CD4-positive, alpha-beta T cell treated with Interleukin-15 for 4 hours (primary cell): ENCODE measurements at places on chromosomes 1 and 21.
A peak's percentile ranks its signal among the peaks of the same experiment; 100 is the strongest.

DNA sequence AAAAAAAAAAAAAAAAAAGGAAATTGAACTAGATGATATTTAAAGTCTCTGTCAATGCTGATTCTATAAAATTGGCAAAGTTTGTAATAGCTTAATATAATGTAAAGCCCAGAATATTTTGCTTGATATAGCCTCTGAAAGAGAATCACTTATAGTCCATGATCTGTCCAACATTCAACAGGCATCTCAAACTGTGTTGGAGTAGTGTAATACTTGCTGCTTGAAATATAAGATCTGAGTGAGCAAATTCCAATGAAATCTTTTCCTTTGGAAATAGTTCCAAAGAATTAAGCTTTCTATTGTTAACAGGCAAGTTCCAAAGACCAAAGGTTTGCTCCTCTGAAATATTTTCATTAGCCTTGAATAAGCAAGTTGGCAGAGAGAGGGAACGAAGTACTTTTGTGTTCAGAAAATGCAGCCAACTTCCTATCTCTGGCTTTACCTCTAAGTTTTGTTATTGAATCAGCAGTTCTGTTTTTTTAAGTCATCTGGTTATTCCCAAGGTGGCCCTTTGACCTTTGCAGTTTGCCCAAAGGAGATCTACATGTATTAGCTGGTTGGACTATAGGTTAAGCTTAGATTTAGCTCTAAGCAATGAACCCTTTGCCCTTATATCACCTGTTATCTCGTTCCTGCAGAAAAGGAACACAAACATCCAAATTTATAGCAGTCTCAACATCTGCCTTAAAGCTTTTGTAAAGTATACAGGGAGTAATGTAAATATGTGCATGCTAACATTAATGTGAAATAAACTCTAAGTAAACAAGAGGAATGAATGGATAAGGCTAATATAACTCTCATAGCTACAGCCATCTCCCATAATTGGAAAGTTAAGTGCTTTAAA, 24.4 kb upstream of the CEP350 start:
- no peak for DNase-seq

- DNase-seq, result no peak
These were observed 47.5 kb downstream of the HSF2BP start for GRCh38 chr21:43611598-43612369.

DNA sequence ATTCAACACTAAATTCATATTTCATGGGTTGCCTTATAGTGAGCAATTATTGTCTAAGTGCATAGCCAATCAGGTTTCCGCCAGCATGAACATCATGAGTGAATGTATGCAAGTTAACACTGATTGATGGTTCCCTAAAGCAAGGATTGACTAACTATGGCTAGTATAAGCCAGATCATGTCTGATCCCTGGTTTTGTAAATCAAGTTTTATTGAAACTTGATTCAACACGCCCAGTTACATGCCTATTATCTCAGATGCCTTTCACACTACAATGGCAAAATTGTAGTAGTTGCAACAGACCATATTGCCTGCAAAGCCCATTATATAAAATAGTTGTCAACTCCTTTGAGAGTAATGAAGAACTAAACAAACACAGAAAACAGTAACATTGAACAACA, 1127.4 kb downstream of the NCAM2 start:
- no peak for DNase-seq

- DNase-seq, result no peak
These were observed 88.4 kb downstream of the ERG start for GRCh38 chr21:38409907-38410306.

GRCh38 chr1:24309762-24310485, 9.2 kb upstream of the GRHL3 start:
- no peak for DNase-seq

GRCh38 chr1:205484985-205485967, 19.2 kb upstream of the CDK18 start:
- peak; percentile 76 for DNase-seq

DNA sequence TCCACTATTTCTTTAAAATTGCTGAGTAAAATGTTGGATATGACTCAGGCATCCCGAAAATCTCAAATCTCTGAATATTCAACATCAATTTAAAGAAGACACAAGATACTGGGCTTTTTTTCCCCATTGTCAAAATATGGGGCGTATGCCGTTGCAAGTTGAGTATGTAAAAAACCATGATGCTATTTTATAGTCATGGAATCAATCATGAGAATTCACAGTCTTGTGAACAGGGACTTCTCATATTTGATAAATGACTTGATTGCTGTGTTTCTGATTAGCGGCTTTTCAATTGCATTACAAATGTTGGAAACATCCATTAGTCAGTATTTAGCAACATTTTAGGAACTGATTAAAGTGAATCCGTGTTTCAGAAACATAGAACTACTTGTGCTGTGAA, 45.3 kb downstream of the SETD4 start:
- no peak for DNase-seq

DNA sequence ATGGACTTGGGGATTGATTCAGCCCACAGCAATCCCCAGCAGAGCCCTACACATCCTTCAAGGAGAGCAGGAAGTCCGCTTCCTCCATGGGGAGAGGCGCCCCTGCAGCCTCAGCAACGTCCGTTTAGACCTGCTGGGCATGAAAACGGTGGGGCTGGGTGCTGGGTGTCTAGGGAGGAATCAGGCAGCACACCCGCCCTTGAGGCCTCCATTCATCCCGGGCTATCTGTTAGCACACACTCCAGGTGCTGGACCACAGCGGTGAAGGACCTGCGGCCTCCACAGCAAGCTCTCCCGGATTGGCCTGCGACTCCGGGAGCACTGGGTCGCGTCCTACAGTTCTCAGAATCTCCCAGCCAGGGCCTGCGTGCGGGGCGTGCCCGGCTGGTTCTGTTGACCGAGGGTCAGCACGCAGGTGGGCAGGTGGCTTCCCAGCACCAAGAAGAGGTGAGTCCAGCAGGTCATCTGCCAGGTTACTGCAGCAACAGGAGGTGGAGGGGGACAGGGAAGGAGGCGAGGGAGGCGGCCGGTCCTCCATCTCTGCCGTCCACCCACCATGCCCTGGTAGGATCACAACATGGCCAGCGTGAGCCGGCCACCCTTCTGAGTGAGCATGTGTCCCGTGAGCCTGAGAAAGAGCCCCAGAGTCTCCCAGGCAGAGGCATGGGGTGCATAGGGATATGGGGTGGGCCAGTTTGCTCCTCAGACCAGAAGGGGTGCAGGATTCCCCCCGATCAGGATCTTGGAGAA, 96.6 kb downstream of the RIPK4 start:
- DNase-seq, result no peak
